ENCODE measurements at places on chromosomes 12 and 14. TPM values are rescaled to one million over a fixed set of nuclear protein-coding genes. Genes with fewer than 3 reads are reported as not detected.

GRCh38 chr14:98542316-98542715 lies 729.7 kb downstream of the BCL11B start:
- ATAC-seq: no peak

- ATAC-seq: no peak
Observed at GRCh38 chr14:93239869-93240677, 33.0 kb downstream of the UBR7 start.

Gene EXOC5
- total RNA-seq: 43.6 TPM

Gene PPFIA2
- not detected for total RNA-seq

Gene RERG
- 1.9 TPM for total RNA-seq

GRCh38 chr12:130463818-130464670 lies 126.4 kb downstream of the PIWIL1 start:
- ATAC-seq: no peak

Gene KLRC1
- not detected for total RNA-seq

GRCh38 chr12:124759841-124760503 lies 103.7 kb downstream of the SCARB1 start:
- no peak for ATAC-seq

DNA sequence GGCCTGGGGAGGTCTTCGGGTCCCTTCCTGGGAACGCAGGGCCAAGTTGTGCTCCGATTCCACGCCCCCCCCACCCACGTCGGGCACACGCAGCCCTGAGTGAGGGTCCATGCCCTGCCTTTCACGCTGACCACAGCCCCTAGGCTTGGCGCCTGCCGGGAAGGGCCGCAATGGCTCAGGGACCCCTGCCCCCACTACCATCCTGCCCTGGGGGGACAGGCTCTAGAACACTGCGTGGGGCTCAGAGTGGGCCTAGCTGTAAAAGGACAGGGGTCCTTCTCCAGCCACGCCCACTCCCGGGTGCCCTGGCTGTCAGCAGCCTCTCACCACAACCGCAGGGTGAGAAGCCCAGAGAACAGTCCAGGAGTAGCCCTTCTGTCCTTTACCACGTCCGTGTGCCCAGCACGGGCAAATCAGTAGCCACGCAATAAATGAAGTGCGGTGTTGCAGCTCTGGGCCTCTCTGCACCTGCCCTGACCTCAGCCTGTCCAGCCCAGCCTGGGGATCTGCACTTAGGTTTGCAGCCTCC lies 9.4 kb upstream of the GPR68 start:
- no peak for ATAC-seq

- no peak for ATAC-seq
Observed at GRCh38 chr12:122194804-122195203, 8.7 kb upstream of the B3GNT4 start.

DNA sequence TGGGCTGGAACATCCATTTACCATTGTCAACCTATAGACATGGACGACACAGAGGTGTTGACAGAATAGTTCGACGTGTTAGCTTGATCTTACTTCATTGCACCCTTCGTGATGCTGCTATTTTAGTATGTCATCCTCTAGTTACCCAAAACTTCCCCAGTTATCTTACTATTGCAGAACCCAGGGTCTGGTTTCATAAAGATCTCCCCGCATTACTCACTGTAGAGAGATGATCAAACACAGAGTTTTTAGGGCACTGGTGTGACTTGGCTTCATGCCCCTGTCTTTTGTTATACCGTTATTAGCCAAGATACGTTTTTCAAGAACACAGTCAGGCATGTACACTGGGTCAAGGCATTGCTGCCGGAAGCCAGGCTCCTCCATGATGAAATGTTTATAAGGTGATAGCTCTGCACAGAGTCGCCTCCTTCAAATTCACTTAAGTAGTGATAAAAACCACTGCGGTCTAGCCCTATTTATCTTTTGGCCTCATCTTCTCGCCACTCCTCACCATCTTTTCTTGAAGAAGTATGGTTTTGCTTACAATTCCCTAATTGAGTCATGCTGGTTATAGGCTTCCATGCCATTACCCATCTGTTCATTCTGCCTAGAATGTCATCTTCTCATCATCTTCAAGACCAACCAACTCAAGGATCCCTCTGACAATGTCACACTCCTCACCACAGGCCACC lies 1127.9 kb downstream of the VRK1 start:
- ATAC-seq: no peak

GRCh38 chr14:95664546-95664945 lies 21.7 kb upstream of the TCL1B start:
- no peak for ATAC-seq

- ATAC-seq: no peak
Observed at GRCh38 chr12:126083926-126084325, 1018.7 kb downstream of the AACS start.

- ATAC-seq: no peak
Observed at GRCh38 chr14:21056520-21057163, 980 bp upstream of the RNASE8 start.

Gene OR6C76
- total RNA-seq: not detected

DNA sequence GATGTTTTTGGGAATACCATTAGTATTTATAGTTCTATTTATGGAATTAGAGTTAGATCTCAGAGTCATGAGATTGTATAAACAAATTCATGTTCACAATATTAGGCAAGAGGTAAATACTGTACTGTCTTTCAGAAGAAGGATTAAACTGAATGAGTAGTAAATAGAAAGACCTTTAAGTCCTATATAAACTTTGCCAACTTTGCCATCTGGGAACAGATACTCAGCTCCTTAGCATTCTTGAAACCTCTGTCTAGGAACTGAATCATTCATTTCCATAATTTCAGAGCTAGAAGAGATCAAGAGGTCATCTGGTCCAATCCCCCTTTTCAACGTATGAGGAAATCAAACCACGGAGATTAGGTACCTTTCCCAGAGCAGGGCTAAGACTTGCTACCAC lies 141.1 kb downstream of the CAND1 start:
- ATAC-seq: no peak

DNA sequence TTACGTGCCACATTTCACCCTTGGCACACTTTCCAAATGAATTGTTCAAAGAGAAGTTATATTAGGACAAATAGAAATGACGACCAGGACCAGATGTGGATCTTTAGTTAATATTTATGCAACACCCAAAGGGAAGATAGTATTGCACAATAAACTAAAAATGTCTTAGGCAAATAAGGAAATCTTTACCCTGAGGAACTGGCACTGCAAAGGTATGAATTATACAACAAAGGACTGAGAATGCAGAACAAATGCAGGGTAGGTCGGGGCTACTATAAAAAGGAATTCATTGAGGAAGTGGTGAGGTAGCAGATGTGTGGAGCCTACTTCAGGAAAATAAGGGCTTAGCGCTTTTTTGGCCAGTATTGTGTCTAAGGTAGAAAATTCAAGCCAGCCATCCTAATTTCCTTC lies 3.9 kb upstream of the TMTC2 start:
- no peak for ATAC-seq

Gene MYF5
- total RNA-seq: not detected

- ATAC-seq: no peak
Observed at GRCh38 chr14:99247772-99248171, 24.2 kb downstream of the BCL11B start.

Gene IAPP
- not detected for total RNA-seq

- ATAC-seq: no peak
Observed at GRCh38 chr12:56154246-56154771, 1.9 kb downstream of the MYL6B start.

DNA sequence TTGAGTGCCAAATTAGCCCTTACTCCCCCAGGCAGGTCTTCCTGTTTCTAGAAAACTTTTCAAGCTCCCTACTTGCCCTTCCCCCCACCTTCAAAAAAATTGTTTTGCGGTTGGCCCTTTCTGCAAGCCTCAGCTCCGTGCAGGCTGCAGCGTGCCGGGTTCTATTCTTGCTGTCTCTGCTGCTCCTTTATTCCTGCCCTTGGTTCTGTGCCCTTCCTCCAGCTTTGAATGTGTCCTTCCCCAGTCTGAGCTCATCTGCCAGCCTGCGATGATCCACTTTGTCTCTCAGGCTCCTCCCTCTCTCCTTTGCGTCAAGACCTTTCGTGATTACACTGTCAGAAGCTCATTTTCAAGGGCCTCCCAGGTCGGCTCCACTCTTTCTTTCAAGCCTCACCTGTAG lies 98.6 kb downstream of the IRF2BPL start:
- ATAC-seq: peak; percentile 60

Gene PHC1
- 14.5 TPM for total RNA-seq
